ENCODE measurements at places on chromosomes 6 and 20. TPM values are rescaled to one million over a fixed set of nuclear protein-coding genes. Genes with fewer than 3 reads are reported as not detected.

The C6orf15 gene
- not detected for total RNA-seq

The MAS1 gene
- not detected for total RNA-seq

The AVP gene
- not detected for total RNA-seq

The HRH3 gene
- not detected for total RNA-seq

The PREX1 gene
- 12.1 TPM for total RNA-seq

The UNC5CL gene
- total RNA-seq: 0.57 TPM

The ADTRP gene
- total RNA-seq: 1.0 TPM

The CALHM6 gene
- total RNA-seq: not detected

The FERMT1 gene
- total RNA-seq: 17.0 TPM

The GJA10 gene
- not detected for total RNA-seq

The C20orf141 gene
- total RNA-seq: 0.36 TPM

The TUBB1 gene
- total RNA-seq: not detected

The ZBTB2 gene
- 11.3 TPM for total RNA-seq

The RSPO4 gene
- not detected for total RNA-seq

The ZKSCAN4 gene
- 2.1 TPM for total RNA-seq

The PNISR gene
- total RNA-seq: 28.0 TPM

The TRIM31 gene
- 1.7 TPM for total RNA-seq

The BMP6 gene
- 20.4 TPM for total RNA-seq

The XKR7 gene
- not detected for total RNA-seq

The SLC17A9 gene
- 0.02 TPM for total RNA-seq

The LHFPL5 gene
- total RNA-seq: not detected

The PRL gene
- total RNA-seq: not detected

The TMEM244 gene
- not detected for total RNA-seq

The CLVS2 gene
- not detected for total RNA-seq

The ZNF76 gene
- total RNA-seq: 8.8 TPM

The TFAP2C gene
- total RNA-seq: 16.1 TPM

The FLRT3 gene
- total RNA-seq: 1.8 TPM

The PGBD1 gene
- total RNA-seq: 4.8 TPM

The WFDC12 gene
- total RNA-seq: not detected

The RIMS1 gene
- not detected for total RNA-seq

The USP49 gene
- 1.1 TPM for total RNA-seq

The NKX2-4 gene
- total RNA-seq: not detected

The VSX1 gene
- 1.6 TPM for total RNA-seq

Data from A549 treated with RU486 at 1 μM for 4 hours (cell line).